ENCODE measurements at places on chromosomes 12 and 14.

DNA sequence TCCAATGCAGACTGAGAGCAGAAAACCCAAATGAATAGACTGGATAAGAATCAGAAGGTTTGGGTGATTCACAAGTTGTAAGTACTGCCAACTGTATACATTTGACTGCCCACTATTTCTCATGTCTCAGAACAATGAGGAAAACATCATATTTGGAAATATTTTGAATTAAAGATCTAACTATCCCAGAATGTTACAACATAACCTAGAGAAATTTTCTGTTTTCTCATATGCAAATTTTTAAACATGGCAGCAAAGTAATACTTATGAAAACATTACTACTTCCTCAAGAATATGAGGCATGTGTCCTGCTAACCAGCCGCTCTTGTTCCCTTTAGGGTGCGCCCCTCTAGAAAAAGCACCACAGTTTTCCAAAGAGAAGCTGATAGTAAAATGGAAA is 179.9 kb downstream of the PTPRO start:
- no peak for DNase-seq

DNA sequence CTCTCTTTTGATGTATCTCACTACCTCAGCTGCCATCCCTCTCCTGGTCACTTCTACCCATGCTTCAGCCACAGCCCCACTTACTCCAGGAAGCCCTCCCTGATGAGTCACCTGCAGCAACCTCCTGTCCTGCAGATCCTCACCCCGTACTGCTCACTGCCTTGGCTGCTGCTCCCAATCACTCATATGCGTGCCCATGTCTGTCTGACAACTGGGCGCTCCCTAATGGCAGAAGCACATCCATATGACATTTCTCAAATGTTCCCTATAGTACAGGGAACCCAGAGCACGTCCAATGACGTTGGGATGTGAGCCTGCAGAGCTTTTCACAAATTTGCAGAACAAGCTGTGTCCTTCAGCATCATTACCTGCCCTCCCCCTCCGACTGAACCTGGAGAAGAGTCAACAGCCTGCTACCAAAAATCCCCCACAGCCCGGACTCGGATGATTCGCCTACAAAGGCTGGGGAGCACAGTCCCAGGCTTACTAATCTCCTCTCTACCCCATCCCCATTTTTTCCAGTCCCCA is 90.0 kb downstream of the SINHCAF start:
- DNase-seq = no peak

DNA sequence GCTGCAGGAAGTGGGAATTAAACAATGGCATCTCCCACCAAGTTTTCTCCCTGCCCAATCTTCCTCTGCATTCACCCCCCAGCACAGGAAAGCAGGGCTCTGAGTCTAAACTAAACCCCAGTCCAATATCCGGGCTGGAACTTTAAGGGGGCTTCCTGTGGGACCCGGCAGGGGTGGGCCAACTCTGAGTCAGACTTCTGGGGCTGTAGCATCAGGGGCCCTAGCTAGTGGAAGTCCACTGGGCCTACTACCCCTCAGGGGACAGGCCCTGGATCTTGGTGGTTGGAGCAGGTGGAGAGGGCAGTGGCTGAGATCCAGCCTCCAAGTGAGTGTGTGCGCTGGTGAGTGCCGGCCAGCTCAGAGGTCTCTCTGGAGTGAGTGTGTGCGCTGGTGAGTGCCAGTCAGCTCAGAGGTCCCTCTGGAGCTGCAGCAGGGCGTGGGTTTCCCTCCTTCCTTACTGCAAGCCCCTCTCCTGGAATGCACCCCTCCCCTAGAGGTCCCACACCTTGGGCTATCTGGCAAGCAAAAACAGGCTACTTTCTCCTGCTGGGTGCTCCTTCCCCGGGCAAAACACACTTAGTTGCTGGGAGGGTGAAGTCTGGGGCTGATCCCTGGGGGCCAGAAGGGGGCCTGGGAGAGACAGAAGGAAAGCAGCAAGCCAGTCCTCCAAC is 5.6 kb upstream of the LHX5 start:
- DNase-seq = no peak

GRCh38 chr12:14260011-14260993 is 105.2 kb upstream of the ATF7IP start:
- DNase-seq = no peak

DNA sequence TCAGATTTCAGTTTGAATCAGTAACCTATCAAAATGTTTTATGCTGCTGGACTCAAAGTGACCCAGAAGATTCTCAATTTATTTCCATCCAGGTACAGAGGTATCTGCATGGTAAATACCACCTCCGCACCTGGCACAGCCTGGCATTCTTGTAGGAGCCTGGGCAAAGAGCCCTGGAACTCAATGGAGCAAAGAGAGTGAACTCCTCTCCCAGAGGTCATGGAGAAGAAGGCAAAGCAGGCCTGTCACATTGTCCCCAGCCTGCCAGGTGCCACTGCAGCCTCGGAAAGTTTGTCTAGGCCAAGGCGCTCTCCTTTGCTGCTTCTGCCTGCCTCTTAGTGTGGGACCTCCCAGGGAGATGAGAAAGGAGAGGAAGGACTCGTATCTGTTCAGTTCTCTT is 319.8 kb downstream of the ZFP36L1 start:
- no peak for DNase-seq

- DNase-seq = peak; percentile 11
Observed at GRCh38 chr14:22131749-22132476, 457.1 kb downstream of the DAD1 start.

DNA sequence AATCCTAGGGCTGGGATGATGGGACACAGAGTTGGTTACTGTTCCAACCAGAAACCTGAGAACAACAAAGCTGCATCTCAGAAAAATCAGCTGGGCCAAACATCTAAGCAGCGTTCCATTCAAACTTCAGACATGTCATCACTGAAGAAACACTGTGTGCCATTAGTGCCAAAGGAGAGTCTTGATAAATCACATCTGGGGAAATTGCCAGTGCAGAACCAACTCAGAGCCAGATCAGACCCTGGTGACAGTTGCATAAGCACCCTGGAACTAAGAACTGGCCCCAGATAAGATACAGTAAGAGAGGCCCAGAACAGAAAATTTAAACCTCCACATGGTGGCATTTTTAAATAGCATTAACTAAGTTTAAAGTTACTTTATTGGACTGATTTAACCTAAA is 482.8 kb downstream of the PRKD1 start:
- DNase-seq = no peak

DNA sequence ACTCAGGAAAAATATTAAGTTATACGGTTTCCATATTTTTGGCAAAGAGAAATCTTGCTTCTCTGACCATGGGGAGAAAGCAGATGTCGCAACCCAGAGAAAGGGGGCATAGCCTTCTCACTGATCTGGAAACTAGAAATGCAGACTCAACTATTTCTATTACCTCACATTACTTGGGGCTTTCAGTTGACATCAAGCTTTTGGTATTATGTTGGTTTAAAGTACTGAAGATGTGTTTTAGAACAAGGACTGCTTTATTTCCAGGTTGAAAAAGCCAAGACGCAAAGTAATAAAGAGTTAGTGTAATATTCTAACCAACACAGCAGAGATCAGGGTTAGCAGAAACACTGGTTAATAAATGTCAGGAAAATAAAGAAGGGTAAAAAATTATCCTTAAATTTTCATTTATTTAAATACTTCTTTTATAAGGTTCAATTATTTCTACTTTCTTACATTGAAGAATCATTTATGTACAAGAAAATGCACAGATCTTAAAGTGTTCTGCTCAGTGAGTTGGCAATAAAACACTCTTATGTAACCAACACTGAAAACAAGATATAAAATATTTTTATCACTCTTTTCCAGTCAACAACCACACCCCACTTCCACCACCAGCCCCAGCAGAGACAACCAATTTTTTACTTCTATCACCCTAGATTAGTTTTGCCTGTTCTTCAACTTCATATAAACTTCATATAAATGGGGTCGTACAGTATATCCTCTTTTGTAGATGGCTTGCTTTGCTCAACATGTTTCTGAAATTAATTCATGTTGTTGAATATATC is 26.0 kb downstream of the DCP1B start:
- DNase-seq = no peak

DNA sequence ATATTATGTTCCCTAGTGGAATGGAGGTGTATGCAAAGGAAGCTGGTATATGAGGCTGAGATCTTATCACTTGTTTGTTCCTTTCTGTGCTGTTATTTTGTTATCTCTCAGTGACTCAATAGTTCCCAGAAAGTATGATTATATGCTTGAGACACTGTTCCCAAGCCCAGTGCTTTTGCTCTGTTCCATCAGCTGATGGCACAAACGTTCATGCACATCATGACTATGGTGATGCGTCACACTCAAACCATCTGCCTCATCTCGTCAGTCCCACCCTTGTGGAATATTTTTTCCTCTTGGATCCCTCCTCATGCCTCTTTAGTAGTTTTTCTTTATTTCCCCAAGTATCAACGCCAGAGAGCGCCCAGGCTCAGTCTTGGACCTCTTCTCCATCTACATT is 786.9 kb downstream of the AACS start:
- no peak for DNase-seq

- DNase-seq = no peak
Observed at GRCh38 chr12:51961834-51962233, 10.3 kb downstream of the ACVR1B start.

DNA sequence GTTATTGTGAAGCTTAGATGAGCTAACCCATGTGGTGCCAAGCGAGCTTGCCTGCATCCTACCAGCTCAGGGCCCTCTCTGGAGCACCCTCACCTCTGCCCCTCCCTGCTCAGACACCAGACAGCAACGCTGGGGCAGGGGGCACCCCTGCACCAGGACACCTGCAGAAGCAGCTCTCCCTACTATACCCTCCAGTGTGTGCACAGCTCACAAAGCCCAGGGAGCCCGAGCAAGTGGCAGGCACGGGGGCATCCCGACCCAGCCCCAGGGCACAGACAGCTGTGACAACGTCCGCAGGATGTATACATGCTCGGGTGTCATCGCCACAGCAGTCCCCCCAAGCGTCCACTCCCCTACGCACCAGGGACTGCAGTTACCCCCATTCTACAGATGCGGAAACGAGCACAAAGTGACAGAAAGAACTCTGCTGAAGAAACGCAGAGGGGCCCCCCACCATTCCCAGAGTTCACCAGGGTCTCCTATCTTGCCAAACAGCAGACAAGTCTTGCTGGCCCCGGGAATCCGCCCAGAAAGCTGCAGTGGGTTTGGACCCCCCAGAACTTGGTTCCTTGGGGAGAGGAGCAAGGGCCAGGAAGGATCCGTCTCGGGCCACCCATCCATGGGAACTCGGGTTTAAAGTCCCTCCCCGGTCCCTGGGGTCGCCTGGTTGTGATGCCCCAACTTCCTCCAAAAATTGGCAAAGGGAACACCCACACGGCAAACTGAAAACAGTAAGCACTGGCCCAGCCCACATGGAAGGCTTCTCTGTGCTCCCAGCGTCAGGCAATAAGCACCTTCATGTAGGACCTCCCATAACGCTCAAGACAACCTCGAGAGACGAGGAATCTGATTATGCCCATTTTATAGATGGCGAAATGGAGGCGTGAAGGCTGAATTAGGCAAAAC is 12.0 kb downstream of the NCOR2 start:
- no peak for DNase-seq

DNA sequence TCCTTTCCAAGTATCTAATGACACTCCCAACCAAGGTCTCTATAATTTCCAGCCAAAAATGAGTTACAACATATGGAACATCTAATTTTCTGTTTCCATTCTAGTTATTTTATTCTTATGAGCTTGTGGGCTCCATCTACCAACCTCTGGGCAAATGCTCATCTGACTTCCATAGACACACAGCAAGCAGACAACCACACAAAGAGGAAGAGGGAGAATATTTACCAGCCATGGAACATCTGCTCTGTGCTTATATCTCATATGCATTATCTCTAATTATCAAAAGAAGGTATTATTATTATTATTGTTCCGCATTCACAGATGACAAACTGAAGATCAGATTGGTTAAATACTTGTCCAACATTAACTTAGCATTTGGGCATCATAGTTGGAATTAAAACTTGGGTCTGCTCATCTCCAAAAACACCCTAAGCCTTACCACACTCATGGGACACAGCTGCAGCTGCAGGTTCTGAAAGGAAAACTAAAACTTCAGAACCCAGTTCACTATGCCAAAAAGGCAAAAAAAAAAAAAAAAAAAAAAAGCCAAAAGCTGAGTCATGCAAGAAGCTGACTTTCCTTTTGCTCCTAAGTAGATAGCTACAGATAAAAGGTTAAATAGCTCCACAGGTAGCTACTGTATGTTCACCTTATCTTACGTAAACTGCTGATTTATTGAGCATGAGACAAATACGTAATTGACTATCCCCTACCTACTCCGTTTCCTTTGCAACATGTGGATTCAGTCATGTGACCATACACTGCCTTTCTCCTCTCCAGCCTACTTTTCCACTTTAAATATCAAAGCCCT is 23.6 kb upstream of the TCL1B start:
- DNase-seq = no peak

DNA sequence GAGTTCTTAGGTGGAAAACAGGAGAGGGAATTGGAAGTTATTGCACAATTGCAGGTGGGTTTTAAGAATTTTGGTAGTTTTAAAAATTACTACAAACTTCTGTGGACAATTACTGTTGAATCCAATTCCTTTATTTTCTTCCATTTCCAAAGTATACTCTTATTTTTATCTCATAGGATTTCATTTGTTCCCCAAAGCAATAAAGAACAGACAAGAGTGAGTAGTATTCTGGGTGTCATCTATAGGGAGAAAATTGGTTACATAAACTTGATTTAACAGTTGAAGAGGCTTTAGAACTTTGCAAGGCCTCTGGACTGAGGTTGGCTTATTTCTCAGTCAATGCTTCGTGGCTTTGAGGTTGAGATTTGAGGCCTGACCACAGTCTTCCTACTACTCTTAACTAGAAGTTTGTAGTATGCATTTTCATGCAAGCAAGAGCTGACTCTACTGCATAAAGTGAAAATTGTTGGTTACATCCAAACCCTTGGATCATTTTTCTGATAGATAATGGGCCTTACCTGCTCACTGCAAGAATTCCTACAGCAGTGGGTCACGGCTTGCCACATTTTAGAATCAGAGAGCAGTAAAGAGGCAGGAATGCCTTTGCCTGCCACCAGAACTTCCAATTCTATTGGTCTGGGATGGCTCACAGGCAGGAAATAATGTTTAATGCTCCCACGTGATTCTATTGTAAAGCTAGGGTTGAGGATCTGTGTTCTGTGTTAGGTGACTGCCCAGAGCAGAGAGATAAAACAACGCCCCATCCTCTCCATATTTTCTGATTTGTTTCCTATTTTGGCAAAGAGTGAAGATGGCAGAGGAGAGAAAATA is 270.5 kb downstream of the TTC6 start:
- no peak for DNase-seq

- no peak for DNase-seq
Observed at GRCh38 chr14:105374389-105374788, 23.9 kb upstream of the TEX22 start.

- DNase-seq = no peak
Observed at GRCh38 chr14:68636597-68636996, 156.3 kb downstream of the ZFP36L1 start.

DNA sequence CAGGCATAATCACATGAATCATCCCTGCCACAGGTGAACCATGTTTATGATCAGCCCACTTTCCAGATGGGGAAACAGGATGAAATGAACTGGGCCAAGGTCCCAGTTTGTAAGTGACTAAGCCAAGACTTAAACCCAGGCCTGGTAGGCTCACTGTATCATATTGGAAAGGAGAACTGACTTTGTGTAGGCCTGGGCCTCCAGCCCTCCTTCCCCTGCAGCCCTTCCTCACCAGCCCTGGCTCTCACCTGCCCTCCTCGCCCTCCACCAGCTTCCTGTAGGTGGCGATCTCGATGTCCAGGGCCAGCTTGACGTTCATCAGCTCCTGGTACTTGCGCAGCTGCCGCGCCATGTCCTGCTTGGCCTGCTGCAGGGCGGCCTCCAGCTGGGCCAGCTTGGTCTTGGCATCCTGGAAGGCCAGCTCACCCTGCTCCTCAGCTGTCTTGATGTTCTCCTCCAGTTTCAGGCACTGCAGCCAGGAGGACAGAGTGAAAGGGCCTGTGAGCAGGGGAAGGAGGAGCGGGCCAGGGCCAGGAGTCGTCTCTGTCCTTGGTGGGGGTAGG is 19.8 kb downstream of the KRT80 start:
- no peak for DNase-seq

Measured in T-helper 9 cell (primary cell).